ENCODE measurements at places on chromosomes 12 and 14.

GRCh38 chr14:23162005-23162404 is 21.5 kb downstream of the SLC7A8 start:
- no peak for DNase-seq

- peak; percentile 12 for DNase-seq
Observed at GRCh38 chr14:29536886-29537511, 390.6 kb downstream of the PRKD1 start.

- no peak for DNase-seq
Observed at GRCh38 chr12:8831116-8831515, 8.7 kb downstream of the A2ML1 start.

- peak; percentile 41 for DNase-seq
Observed at GRCh38 chr14:74326369-74327152, 21.7 kb upstream of the VRTN start.

GRCh38 chr14:77002335-77002734 is 26.2 kb downstream of the IRF2BPL start:
- no peak for DNase-seq

DNA sequence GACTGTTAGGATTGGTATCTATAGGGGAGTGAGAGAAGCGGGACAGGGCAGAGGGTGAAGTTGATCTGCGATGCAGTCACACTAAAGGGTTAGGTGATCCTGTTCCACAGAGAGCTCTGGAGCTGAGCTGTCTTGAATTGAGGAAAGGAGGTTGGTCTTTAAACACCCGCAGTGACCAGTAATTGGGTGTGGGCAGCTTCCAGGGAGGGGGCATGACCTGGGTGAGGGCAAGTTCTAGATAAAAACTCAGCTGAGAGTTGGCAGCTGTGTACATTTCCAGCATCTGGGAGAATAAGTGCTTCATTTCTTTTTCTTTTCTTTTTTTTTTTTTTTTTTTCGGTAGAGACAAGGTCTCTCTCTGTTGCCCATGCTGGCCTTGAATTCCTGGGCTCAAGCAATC is 35.1 kb downstream of the RDH12 start:
- DNase-seq, result no peak

DNA sequence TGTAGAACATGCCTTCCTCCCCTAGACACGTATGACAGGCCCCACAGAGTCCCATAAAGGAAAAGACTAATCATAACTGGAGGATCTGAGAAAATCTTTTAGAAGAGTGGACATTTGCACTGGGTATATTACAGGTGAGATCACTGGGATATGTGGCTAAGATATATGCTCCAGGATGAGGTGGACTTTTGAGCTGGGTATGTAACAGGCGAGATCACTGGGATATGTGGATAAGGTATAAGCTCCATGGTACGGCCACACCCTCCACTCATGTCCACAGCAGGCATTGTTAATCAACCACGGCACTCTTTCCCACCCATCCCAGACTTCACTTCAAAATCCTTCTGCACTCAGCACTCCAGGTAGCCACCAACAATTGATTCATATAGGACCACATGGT is 34.1 kb downstream of the CLMN start:
- no peak for DNase-seq

GRCh38 chr12:25438638-25439037 is 114.4 kb downstream of the LMNTD1 start:
- DNase-seq, result no peak

- DNase-seq, result no peak
Observed at GRCh38 chr14:100694579-100695422, 31.9 kb upstream of the DLK1 start.

GRCh38 chr12:39824505-39825212 is 205.1 kb upstream of the ABCD2 start:
- no peak for DNase-seq

GRCh38 chr12:123900871-123901376 is 71.7 kb downstream of the CCDC92 start:
- DNase-seq, result peak; percentile 61

GRCh38 chr12:124018539-124018938 is 45.5 kb downstream of the ZNF664 start:
- DNase-seq, result no peak

DNA sequence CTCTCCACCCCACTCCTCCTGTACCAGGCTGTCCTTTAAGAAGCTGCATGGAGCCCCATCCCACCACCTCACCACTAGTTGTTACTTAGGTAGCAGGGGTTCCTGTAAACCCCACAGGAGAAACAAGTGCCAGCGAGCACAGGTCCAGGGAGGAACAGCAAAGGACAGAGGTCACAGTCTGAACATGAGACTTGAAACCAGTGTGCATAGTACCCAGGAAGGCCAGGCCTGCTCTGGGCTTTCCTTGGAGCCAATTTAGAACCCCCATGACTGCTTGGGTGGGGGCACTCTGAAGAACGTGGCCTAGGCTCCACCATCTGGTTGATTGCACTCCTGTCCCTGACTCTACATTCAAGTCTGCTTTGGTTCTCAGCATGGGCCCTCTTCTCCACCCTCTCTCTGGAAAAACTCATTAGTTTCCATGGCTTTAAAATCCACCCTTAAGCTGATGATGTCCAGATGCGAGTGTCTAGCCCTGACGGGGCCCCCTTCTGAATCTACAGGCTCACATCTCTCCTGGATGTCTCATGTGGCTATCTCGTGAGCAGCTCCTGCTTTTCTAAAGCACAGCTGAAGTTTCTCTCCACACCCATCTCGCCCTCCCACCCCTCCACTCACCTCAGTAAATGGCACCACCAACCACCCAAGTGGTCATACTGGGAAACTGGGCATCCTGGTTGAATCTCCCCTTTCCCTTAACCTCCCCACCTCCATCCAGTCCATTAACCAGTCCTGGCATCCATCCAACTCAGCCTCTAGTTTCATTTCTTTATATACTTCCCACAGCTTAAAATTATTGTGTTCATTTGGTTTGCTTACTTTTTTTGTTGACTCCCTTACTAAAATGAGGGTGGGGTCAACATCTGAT is 8.4 kb downstream of the KRT3 start:
- no peak for DNase-seq

DNA sequence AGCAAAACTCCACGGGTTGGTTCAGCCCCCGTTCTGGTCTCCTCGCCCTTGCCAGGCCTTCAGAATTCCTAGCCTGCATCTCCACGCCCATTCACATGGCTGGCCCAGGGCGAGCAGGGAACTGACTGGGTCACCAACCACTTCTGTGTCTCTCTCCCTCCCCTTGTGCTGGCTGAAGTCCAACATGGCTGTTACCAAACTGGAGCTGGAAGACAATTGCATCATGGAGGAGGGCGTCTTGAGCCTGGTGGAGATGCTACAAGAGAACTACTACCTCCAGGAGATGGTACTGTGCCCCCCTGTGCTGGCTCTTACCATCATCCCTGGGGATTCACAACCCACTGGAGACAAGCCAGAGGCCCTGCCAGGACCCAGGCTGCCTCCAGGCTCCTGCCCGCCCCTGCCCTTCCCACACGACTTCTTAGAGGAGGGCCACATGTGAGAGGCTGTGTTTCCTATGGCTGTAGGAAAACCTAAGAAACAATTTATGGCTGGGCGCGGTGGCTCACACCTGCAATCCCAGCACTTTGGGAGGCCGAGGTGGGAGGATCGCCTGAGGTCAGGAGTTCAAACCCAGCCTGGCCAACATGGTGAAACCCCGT is 9.9 kb downstream of the LRRC74A start:
- no peak for DNase-seq

DNA sequence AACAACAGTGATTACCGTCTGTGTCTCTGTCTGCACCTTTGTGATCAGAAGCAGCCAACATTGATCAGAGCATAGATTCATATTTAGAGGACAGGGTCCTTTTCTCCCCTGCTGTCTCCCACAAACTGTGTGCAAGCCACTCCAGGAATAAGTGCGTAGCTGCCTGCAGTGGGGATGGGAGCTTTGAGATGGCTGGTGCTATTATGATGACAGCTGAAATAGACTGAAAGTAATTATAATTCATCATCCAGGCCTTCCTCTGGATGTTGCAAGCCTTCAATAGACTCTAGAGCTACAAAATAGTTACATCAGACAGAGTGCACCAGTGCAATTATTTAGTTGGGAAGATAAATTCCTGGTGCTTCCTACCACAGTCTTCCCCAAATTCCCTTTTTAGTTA is 68.1 kb downstream of the BORCS5 start:
- no peak for DNase-seq

GRCh38 chr12:106445959-106446358 is 88.4 kb downstream of the POLR3B start:
- DNase-seq, result peak; percentile 63

- no peak for DNase-seq
Observed at GRCh38 chr12:130281153-130281799, 56.4 kb upstream of the PIWIL1 start.

- no peak for DNase-seq
Observed at GRCh38 chr12:105961821-105962671, 176.7 kb downstream of the NUAK1 start.

- peak; percentile 51 for DNase-seq
Observed at GRCh38 chr14:53011053-53011462, 60.2 kb upstream of the FERMT2 start.

DNA sequence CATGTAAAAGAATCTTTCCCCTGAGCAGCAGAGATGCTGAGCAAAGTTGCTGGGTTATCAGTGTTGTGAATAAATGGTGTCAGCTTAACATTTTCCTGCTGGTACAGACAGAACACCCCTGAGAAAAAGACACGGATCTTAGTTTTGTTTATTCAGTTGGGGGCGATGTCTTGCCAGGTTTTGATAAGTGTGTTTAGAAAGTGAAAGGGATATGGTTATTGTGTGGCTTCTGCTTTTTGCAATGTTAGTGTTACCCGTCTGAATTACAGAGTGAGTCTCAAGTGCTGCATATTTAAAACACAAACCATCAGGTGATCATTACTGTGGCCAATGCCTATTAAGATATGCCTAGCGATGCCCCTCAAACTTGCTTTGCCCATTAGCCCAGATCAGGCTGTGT is 864.6 kb upstream of the SEL1L start:
- DNase-seq, result no peak

DNA sequence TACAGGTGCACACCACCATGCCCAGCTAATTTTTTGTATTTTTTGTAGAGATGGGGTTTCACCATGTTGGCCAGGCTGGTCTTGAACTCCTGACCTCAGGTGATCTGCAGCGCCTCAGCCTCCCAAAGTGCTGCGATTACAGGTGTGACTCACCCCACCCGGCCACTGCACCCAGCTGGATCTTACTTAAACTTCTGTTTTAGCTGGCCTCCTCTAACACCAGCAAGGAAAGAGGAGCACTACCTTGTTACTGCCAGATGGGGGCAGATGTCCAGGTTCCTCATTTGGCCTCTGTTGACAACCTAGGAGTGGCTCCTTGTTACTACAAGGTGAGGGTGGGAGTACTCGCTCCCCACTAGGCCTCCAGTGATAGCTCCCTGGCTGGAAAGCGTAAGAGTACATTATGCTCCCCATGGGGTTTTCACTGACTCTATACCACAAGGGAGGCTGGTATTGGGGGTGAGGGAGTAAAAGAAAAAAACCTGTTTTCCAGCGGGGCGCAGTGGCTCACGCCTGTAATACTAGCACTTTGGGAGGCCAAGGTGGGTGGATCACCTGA is 13.2 kb upstream of the ARF6 start:
- DNase-seq, result peak; percentile 58

GRCh38 chr12:1216560-1216959 is 225.5 kb downstream of the ERC1 start:
- DNase-seq, result no peak

DNA sequence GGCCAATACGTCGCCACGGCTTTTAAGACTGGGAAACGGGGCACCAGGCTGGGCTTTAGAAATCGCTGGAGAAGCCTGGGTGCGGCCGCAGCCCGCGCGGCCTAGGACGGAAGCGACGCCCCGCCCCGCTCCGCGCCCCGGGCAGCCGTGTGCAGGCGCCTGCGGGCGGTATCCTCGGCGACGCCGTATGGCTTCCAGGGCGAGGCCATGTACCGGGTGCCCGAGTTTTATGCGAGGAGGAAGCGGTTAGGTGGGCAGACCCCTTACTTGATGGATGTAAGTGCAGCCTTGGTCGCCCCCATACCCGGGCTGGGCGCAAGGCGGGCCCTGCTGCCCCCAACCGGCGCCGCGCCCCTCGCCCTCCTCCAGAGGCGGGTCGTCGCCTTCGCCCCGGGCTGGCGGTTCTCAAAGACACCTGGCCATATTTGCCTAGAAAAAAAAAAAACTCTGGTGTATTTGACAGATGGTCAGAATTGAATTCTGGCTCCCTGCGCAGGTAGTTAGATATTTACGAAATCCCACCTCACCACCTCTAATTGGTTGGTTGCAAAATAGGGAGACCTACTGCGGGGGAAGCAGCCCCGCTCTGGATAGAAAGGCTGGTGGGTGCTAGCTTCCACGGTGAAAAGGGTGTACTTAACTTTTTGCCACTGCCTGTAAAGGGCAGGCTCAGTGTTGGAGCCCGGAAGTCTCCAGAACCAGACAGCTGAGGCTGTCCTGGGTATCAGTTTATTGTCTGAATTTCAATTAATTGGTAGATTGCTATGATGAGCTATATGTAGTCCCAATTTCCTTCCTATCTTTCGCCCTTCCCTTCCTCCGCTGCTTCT is at the start of gene PPP1R36:
PPP1R36 (plus strand) TSS at position 171 of the 830 bp plus-strand sequence; CDS start at position 208, 37 bp downstream.
- DNase-seq, result peak; percentile 40

GRCh38 chr12:27199638-27200300 is 44.3 kb upstream of the STK38L start:
- DNase-seq, result no peak

- DNase-seq, result no peak
Observed at GRCh38 chr14:50792051-50792477, 38.9 kb downstream of the NIN start.

DNA sequence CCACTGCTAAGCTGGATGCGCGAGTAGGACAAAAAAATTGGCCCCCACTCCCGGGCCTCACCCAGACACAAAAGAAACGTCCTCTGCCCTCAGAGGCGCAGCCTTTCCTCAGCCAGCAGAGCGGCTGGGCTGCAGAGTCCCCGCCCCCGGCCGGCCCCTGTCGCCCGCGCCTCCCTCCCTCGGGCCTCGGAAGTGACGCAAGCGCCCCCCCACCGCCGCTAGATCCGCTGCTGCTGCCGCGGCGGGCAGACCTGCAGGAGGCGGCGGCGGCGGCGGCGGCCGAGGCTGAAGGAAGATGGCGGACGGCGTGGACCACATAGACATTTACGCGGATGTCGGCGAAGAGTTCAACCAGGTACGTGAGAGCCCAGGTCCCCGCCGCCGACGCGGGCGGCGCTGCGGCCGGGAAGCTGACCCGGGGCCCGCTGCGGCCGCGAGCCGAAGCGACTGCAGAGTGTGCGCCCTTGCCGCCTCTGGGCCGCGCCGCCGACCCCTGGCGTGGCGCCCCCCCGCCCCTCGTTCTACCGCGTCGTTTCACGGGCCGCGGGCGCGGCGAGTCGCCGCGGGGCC is at the start of gene CPSF6:
CPSF6 (plus strand) TSS at position 218 of the 570 bp plus-strand sequence; CDS start at position 296, 78 bp downstream.
- peak; percentile 94 for DNase-seq

GRCh38 chr12:54216797-54217661 is 28.2 kb upstream of the SMUG1 start:
- DNase-seq, result peak; percentile 71

DNA sequence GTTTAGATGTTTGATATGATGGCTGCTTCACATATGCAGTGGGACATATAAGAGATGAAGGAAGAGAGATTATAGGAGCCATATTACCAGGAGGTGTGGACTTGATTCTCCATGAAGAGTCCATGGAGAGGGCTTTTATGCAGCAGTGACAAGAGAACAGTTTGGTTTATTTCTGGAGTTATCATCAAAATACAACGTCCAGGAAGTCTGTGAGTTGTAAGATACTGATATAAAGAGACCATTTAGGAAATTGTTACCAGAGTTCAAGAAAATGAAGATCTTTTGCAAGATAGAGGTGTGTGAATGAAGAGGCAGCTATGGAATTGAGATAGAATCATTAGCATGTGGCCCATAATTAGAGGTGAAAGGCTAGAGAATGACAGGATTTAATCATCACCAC is 431.7 kb downstream of the NPAS3 start:
- no peak for DNase-seq
